ENCODE measurements at places on chromosomes 12 and 14.

DNA sequence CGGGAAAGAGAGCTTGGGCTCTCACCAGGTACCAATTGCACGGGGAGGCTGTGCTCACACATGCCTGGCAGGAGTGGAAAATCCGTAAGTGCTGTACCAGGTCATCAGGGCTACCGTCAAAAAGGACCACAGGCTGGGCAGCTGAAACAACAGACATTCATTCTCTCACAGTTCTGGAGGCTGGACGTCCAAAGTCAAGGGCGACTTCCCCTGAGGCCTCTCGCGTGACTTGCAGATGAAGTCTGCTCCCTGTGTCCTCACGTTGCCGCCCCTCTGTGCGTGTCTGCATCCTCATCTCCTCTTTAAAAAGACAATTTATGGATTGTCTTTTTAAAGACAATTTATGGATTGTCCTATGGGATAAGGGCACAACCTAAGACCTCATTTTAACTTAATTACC lies 73.8 kb upstream of the FZD10 start:
- DNase-seq = no peak

GRCh38 chr14:53696217-53696965 lies 260.2 kb downstream of the BMP4 start:
- DNase-seq = no peak

DNA sequence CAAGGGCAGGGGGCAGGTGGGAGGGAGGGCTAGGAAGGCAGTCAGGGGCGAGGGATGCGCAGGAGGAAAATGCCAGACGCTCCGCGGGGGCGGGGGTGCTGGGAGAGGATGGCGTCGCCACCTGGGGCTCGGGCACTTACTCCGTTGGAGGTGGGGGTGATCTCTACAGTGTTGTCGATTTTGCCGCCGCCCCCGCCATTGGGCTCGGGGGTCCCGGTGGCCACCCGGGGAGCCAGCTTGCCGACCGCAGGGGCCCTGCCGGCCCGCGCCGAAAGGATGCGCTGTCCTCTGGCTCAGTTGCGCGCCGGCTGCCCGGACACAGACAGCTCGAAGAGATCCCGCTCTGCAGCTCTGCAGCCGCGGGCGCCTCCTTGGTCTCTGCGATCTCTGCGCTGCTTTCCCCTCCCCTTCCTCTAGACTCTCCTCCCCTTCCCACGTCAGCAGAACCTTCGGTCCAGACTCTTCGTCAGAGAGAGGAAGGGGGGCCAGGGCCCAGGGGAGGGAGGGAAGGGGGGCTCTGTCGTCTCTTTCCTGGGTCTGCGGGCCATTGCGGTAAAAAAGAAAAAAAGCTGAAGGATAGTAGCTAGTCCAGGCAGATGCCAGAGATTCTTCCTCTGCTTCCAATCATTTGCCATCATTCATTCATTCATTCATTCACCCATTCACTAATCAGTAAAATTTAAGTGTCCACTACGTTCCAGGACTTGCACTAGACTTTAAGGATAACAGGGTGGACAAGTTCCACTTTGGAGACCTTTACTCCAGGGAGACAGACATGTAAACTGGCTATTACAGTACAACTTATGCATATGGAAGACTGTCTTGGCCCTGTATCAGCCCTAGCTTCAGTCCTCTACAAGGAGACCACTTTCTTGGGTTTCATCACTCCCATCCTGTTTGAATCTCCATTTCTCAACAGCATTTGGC lies at the start of gene SLC22A17:
SLC22A17 (minus strand) TSS at position 382 of the 927 bp plus-strand sequence.
- peak; percentile 92 for DNase-seq

GRCh38 chr14:101876555-101876938 lies 87.8 kb upstream of the DYNC1H1 start:
- peak; percentile 28 for DNase-seq

- no peak for DNase-seq
Measured at GRCh38 chr12:103748002-103748401, 93.0 kb downstream of the NT5DC3 start.

DNA sequence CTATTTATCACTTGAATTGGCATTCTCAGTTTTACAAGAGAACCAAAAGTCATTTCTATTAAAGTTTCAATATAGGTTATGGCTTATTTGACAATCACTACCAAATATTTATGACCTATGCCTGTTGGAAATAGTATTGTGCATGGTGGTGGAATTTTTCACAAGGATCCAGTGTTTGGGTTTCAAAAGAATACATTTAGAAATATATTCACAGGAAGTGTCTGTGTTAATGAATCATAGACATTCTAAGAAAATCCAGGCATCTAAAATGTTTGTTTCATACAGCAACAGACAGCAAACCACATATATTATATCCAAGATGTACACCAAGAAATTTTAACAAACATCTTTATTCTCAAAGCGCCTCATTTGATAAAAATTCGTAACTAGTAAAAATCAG lies 92.7 kb downstream of the MED13L start:
- DNase-seq = peak; percentile 44

GRCh38 chr12:22993609-22994315 lies 368.8 kb downstream of the ETNK1 start:
- no peak for DNase-seq

DNA sequence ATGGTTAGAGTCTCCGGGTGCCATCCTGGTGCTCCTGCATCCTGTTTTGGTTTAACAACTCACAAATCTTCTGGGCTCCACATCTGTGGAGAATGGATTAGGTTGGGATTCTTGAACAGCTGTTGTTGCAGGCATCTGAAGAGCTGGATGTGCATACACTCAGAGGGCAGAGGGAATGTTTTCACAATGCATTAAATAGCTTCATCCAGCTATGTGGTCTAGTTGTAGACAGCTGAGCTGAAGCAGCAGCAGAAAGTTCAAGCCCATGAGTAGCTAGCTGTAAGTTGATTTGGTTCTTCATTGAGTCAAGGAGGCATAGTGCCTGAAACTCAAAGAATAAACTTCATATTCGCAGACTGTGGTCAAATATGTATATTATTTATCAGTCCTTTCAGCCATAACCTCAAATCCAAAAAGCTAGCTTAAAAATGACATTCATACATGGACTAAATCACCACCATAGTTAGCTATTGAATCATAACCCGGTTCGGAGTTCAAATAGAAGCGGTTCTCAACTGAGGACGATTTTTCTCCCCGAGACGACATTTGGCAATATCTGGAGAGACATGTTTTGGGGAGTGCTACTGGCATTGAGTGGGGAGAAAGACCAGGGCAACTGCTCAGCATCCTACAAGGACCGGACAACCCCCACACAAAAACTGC lies 858 bp upstream of the ANKRD13A start:
- no peak for DNase-seq

DNA sequence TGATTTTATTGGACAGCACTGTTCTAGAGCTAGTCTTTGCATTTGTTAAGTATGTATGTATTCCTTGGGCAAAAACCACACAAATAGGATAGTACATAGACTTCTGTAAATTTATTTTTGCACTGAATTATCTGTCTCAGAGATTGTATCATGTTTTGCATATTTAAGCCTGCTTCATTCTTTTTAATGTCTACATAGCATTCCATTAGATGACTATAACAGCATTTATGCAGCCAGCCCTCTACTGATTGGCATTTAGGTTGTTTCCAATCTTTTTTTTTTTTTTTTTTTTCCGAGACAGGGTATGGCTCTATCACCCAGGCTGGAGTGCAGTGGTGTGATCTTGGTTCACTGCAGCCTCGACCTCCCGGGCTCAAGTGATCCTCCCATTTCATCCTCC lies 34.5 kb downstream of the SYNDIG1L start:
- DNase-seq = no peak

- peak; percentile 89 for DNase-seq
Measured at GRCh38 chr12:119544765-119545625, 48.6 kb upstream of the TMEM233 start.

DNA sequence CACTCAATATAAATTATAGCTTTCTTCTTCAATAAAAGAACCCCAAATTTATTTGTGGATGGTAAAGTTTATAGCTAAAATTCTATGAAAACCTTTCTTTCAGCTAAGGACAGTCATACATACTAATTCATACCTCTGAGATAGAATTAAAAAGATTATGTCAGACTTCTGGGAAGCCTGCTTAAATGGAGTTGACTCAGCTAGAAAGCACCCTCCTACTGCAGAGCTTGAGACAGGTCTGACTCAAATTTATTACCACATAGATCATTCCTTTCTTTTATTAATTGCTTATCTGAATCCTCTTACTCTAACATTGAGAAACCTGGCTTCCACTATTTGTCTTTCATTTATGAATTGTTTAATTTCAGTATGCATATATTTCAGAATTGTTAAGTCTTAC lies 1007.0 kb upstream of the LRFN5 start:
- peak; percentile 1 for DNase-seq

- peak; percentile 65 for DNase-seq
Measured at GRCh38 chr12:89067421-89068187, 284.7 kb downstream of the DUSP6 start.

DNA sequence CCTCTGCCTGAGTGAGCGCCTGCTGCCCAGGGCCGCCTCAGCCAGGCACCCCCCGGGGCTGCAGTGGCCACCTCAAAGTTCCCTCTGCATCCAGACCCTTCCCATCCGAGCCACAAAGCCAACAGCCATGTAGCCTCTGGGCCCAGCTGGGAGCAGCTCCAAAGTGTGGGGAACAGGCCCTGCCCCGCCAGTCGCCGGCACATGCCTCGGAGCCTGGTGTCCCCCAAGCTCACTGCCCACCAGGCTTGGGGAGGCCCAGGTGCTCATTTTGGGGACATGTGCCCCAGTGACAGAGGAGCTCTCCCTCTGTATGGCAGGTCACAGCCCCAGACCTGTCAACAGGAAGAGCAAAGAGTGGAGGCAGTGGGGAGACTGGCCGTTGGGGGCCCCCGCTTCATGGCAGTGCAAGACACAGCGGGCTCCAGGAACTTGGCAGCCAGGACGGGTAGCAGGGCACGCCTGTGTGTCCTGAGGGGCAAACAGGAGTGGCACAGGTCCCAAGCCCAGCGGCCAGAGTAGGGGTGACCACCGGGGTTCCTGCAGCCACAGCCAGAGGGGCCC lies 29.9 kb downstream of the JAG2 start:
- no peak for DNase-seq

DNA sequence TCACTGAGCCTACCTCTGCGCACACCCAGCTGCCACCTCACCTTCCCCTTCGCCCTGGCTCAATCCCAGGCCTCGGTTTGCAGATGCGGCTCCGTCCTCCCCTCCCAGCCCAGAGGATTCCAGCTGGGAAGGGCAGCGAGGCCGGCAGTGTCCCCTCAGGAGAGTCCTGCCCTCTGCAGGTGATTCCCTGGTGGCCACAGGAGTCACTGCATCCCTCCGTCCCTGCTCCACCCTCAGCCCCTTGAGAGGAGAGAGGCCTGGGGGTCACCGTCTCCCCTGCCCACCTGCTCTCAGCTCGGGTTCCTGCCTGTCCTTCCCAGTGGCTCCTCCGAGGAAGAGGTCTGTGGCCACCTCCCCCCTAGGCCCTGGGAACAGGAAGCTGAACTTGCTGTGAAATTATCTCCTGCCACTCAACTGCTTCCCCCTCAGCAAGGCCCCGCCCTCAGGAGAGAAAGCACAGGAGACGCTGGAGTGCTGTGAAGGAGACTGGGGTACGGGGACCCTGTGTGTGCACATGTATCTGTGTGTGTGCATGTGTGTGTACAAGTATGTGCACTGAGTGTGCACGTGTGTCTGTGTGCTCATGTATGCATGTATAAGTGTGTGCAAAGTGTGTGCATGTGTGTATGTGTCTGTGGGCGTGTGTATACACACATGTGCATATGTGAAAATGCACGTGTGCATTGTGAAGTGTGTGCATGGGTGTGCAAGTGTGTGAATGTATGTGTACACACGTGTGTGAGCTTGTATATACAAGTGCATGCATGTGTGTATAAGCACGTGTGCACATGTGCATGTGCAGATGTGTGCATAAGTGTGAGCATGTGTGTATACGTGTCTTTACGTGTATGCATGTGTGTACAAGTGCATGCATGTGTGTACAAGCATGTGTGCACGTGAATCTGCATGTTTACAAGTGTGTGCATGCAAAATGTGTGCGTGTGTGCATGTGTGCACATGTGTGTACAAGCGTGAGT lies 13.2 kb upstream of the GALNT9 start:
- DNase-seq = no peak

DNA sequence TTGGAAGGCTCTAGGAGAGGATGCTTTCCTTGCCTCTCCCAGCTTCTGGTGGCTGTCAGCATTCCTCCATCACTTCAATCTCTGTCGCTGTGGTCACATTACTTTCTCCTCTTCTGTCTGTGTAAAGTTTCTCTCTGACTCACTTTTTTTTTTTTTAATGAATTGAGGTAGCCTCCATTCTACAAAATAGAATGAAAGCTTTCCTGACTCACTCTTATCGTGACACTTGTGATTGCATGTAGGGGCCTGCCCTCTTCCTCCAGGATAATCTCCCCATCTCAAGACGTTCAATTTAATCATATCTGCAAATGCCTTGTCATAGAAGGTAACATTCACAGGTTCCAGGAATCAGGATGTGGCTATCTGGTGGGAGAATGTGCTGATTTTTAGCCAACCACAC lies 153.5 kb upstream of the HMGA2 start:
- DNase-seq = no peak

DNA sequence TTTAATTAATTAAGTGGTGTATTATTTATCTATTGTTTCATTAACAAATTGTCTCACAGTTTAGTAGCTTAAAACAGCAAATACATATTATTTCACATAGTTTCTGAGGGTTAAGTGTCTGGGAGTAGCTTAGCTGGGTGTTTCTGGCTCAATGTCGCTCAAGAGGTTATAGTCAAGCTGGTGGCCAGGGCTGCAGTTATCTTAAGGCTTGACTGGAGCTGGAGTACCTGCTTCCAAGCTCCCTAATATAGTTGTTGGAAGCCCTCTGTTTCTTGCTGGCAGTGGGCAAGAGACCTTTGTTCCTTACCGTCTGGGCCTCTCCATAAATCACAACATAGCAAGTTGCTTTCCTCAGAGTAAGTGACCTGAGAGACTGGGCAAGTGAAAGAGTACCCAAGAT lies 66.6 kb downstream of the RAD51B start:
- no peak for DNase-seq

- no peak for DNase-seq
Measured at GRCh38 chr14:33554988-33555387, 395.9 kb downstream of the EGLN3 start.

DNA sequence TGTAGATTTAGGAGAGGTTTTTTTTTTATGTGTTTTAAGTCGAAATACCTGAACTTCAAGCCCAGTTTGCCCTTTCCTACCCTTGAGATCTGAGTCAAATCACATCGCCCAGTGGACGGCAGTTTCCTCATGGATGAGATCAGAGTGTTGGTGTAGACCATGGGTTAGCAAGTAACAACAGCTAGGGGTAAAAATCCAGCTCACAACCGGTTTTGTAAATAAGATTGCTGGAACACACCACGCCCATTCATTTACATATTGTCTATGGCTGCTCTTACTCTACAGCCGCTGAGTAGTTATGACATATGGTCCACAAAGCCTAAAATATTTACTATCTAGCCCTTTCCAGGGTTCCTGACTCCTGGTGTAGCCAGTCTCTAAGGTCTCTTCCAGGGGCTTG lies 158.5 kb upstream of the PLEKHG7 start:
- DNase-seq = no peak

Data from choroid plexus epithelial cell (primary cell).